ENCODE measurements at places on chromosomes 16 and 17.

- no peak for DNase-seq
Measured at GRCh38 chr17:80133626-80133970, 13.3 kb downstream of the EIF4A3 start.

DNA sequence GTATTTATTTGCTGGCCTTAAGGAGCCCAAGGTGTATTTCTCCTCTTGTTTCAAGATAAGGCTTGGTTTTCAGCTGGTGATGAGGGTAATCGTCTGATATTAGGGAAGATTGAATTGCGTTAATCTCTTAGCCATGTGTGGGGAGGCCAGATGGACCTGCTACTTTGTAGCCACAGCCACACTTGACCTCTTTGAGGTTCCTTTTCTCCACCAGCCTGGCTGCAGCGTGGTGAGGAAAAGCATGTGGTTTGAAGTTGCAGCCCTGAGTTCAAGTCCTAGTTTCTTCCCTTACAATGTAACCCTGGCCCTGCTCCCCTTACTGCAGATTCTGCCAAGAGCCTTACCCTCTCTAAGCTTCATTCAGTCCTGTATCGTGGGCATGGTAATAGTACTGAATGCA is 3.1 kb downstream of the MINK1 start:
- DNase-seq: no peak

- DNase-seq: no peak
Measured at GRCh38 chr17:72576289-72576759, 455.5 kb downstream of the SOX9 start.

DNA sequence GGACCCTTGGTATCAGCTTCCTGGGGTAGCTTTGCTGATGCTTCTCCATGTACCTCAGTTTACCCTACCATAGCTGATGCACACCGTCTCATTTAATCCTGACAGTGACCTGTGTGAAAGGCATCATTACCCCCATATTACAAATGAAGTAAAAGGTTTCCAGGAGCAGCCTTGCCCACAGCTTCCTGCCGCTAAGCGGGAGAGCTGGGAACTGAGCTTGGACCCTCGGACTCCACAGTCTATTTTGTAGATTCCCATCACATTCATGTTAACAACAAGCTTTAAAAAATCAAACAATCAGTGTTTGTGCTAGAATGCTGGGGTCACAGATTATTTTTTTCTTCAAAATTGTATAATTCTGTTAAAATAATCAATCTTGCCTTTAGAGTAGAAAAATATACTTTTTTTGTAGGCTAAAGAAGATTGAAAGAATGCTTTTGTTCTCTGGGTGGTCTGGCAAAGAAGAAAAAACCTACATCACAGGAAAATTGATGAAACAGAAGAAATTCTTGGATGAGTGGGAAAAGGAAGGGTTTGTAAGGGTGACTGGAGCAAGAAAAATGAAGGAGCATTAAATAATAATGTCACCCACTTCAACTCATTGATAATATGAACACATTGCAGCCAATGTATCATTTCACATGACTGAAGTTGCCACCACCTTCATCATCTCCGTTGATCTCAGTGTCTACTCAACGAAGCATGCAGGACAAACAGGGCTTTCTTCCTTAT is 9.5 kb upstream of the USP10 start:
- DNase-seq: no peak

DNA sequence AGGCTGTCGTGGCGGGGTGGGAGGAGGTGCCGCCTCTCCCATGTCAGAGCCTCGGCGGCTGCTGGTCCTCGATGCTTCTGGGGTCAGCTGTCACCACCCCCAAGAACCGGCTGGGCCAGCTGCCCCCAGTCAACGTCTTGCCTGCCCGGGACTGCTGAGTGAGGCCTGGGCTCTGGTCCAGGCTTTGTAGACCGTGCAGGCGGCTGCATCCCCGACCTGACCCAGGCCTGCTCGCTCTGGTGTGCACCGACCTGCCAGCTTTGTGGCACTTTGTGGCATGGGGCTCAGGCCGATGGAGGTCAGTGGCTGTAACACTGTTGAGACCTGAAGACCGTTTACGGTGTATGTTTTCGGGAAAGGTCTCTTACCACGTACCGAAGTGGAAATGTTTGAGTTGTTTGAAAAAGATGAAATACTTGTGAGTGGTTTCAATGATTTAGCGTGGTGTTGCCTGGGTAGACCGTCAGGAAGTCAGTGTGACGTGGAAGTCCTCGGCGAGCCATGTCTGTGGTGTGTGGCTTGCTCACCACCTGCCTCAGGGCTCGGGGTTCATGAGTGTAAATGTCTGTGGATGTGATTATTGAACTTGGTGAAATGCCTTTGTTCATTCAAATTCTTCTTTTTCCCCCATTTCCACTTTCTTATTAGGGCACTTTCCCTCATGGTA is 53.2 kb upstream of the ZNF750 start:
- peak; percentile 37 for DNase-seq

- DNase-seq: peak; percentile 91
Measured at GRCh38 chr17:74744714-74745547, 3.5 kb upstream of the NHERF1 start.

GRCh38 chr16:80367037-80367658 is 173.6 kb upstream of the DYNLRB2 start:
- DNase-seq: no peak

DNA sequence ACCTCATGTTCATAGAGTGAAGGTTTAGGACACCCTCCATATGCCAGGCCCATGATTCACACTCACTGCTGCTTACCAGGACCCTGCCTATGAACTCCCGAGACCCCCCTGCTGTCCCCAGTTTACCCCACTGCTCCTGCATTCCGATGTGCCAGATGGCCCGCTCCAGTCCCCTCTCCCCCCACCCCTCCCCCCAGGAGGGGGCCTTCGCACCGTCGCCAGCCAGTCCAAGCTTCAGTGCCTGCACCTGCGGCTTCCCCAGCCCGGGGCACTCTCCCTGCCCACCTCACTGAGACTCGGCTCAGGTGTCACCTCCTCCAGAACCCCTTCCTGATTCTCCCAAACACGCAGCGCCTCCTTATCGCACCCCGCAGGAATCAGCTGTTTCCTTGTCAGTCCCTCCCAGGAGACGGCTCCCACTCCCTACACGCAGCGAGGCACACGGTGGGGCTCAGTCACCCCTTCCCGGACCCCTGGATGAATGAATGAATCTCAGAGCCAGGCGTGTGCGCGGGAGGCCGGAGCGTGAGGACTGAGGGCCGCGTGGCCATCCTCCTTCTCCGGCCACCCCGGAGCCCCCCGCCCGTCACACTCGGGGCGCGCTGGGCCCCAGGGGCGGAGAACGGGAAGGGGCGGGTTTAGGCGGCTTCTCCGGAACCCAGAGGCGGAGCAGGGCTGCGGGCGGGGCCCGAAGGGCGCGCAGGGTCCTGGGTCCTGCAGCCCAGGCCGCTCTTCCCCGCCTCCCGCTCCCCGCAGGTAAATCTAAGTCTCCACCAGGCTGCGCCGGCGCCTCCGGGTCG is 1.6 kb downstream of the MYO1C start:
- DNase-seq: peak; percentile 60

GRCh38 chr16:29644338-29644857 is 18.6 kb upstream of the SPN start:
- DNase-seq: no peak

GRCh38 chr17:47695429-47696376 is 1.7 kb downstream of the TBKBP1 start:
- DNase-seq: no peak

DNA sequence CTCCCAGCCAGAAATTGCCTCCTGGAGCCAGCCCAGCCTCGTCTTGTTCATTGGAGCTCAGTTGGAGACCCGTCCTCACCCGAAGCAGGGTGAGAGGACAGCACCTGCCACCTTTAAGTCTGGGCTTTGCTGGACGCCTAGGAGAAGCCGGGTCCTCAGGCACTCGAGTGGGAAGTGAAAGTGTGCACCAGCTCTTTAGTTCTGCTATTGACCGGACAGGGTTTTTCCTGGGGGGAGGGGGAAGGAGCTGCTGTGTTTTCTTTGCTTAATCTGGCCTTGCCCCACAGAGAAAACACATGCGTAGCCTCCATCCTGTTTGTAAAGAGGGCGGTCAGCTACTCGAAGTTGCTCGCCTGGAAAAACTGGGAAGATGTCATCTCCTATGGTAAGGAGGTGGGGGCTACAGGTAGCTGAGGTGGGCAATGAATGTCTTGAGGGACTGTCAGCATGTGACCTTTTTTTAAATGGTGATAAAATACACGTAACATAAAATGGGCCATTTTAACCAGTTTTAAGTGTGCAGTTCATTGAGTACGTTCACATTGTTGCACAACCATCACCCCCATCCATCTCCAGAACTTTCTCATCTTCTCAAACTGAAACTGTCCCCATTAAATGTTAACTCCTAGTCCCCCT is 34.4 kb downstream of the CMIP start:
- peak; percentile 74 for DNase-seq

DNA sequence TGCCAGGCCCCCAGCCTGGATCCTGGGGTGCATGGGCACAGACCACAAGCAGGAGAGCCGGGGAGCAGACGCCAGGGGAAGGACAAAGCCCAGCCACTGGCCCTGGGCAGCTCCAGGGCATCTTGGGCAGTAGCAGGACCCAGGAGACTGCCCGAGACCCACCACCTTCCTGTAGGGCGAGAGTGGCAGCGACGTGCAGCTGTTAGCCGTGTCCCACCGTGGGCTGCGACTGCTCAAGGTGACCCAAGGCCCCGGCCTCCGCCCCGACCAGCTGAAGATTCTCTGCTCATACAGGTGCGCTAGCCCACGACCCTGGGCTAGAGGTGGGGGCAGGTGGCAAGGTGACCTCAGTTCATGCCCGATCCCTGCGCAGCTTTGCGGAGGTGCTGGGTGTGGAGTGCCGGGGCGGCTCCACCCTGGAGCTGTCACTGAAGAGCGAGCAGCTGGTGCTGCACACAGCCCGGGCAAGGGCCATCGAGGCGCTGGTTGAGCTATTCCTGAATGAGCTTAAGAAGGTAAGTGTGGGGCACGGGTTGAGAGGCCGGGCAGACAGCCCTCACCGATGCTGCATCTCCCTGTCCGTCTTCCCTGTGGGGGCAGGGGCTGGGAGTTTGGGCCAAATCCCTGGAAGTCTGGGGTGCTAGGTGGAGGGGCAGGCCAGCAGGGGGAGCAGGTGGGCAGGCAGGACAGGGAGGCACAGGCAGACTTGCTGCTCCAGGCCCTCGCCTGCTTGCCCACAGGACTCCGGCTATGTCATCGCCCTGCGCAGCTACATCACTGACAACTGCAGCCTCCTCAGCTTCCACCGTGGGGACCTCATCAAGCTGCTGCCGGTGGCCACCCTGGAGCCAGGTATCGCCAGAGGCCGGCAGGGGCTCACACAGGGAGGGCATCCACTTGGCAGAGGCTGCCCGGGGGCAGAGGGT is 13.5 kb upstream of the SMIM5 start:
- no peak for DNase-seq

DNA sequence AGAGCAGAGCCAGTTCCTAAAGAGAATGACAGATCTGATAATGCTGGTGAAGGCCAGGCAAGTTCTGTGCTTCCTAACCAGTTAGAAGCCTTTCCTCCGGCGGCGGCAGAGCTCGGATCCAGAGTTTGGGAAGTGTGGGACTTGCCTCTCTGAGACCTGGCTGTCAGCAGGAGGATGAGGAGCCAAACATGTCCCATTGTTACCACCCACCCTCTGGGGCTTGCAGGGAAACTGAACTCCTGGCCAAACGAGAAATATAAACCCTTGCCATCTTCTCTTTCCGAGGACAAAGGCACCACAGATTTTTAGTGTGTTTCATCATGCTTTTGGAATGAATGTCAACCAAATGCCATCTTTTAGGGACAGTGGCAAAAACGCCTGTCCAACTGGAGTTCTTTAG is 80.2 kb upstream of the SMURF2 start:
- DNase-seq: no peak

GRCh38 chr17:6495450-6496115 is 51.3 kb downstream of the PIMREG start:
- DNase-seq: no peak

- peak; percentile 54 for DNase-seq
Measured at GRCh38 chr16:4315186-4316107, at the start of gene GLIS2. TSS of gene GLIS2 (plus strand) at chr16:4316067. CDS start at chr16:4332281, 16,214 bp downstream.

DNA sequence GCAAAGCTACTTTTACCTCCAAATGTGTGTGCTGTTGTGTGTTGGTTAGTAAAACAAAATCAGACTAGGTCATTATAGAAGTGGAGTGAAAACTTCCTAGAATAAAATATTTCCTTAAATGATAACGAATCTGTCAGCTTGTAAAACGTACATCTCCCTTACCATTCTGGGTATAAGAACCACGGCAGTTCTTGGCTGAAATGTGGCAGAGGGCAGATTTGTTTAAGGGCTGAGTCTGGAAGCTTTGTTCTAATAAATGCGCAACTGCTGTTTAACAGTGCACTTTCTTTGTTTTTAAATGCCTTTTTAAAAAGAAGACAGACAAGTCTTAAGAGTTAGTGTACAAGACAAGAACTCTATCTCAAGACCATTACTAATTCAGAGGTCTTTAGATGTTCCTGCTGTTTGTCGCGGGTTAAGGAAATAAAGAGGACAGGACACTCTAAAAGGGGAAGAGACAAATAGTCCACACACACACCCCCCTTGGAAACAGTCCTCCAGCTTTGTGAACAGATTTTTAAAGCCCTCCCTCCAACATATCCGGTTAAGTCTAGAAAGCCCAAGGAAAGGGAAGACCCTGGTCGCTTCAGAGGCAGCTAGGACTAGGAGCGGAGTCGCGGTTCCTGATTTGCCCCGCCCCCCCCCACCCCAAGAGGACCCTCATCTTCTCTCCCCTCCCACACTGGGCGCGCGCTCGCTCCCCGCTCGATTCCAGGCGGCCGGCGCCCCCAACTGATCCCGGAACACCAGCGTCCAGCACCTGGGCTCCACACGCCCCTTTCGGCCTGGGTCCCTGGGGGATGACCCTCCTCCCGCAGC is 658 bp downstream of the SYNRG start:
- no peak for DNase-seq

- peak; percentile 86 for DNase-seq
Measured at GRCh38 chr17:67374329-67375053, 2.6 kb upstream of the PITPNC1 start.

DNA sequence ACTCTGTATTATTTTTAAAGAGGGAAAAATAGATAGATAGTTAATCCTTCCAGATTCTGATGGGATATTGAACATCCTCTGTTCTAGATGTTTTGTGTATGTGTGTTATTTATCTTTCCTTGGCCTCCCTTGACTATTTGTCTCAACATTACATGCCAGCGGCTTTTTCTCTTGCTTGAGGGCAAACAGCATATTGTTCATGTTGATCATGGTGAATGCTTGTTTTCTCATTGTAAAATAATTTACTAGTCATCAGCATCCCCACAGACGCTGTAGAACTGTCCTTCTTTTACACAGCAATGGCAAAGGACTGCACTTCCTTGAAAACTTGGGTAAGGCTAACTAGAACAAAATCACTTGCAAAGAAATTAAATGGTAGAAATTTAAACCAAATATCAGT is 1376.4 kb upstream of the GOT2 start:
- no peak for DNase-seq
